Frontal cortex (tissue), 4 donors: ENCODE measurements at places on chromosomes 13 and 19. TPM values are rescaled to one million over a fixed set of nuclear protein-coding genes. Genes with fewer than 3 reads are reported as not detected.

Gene C13orf42
- total RNA-seq: under 0.01 TPM

GRCh38 chr19:3646336-3647092, 19.9 kb upstream of the CACTIN start:
- DNase-seq: no peak

- peak; percentile 54 for DNase-seq
Measured at GRCh38 chr19:53659292-53659691, 27.5 kb downstream of the DPRX start.

Gene TNFSF9
- 2.0 TPM for total RNA-seq

GRCh38 chr13:41512441-41512840, 55.1 kb downstream of the RGCC start:
- DNase-seq: no peak

GRCh38 chr13:26320766-26321165, 66.8 kb downstream of the CDK8 start:
- DNase-seq: no peak

Gene PSENEN
- 5.7 TPM for total RNA-seq

DNA sequence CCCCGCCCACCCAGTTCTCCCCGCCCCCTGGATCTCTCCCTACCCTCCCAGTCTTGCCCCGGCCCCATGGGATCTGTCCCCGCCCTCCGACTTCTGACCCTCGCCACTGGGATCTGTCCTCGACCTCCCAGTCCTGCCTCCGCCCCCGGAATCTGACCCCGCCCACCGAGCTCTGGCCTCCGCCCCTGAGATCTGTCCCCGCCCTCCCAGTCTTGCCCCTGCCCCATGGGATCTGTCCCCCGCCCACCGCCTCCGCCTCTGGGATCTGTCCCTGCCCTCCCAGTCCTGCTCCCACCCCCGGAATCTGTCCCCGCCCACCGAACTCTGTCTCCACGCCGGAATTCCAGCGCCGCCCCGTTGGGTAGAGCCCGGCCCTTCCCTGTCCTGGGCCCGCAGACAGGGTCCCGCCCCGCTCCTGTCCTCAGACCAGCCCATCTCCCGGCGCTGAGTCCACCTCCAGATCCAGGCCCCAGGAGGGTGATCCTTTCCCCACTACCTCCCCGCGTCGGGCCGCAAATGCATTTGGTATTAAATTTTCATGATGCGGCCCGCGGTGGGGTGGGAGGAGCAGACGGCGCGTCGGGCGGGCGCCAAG, 1.5 kb upstream of the SLC17A7 start:
- DNase-seq: peak; percentile 64

Gene RFPL4A
- total RNA-seq: not detected

Gene DGKH
- 15.5 TPM for total RNA-seq

DNA sequence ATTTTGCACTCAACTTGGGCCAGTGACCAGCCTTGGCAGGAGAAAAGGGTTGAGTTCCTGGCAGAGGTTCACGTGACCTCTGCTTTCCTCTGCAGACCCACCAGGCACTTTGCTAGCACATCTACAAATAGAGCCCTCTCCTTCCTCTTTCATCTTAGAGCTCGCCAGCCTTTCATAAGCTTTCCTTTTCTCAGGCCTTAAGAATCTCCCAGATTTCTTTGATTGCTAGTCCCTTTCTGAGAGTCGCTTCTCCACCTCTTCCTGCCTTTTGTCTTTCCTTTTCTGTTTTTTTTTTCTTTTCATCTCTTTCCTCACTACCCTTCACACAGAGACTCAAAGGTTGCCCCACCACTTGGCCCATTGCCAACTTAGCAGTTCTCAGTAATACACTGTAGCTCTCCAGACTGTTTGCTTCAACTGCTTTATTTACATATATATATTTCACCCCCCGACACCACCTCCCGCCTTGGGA, 375.7 kb upstream of the SPRY2 start:
- no peak for DNase-seq

- DNase-seq: no peak
Measured at GRCh38 chr19:964761-965694, 19.1 kb upstream of the WDR18 start.

- no peak for DNase-seq
Measured at GRCh38 chr13:26380930-26381329, 127.0 kb downstream of the CDK8 start.

GRCh38 chr19:14015524-14016035, 9.5 kb upstream of the RFX1 start:
- DNase-seq: no peak

Gene SLC10A2
- under 0.01 TPM for total RNA-seq

Gene NR2F6
- total RNA-seq: 9.8 TPM

DNA sequence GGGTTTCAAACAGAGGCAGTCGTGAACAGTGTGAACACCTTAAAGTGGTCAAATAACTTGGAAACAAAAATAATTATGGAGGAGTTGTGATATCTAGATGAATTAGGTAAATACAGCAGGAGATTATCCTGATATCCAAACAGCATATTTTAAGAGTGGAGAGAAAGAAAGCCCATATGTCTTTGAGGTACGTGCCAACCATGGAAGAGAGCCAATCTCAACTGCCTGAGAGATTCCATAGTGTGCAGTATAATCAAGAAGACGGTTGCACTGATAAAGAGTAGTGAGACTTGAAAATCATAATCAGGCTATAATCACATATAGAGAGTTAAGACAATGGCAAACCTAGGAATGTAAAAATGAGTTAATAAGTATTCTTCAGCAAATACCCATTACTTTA, 472.8 kb upstream of the SLITRK5 start:
- no peak for DNase-seq

- DNase-seq: no peak
Measured at GRCh38 chr13:34401696-34402095, 540.4 kb upstream of the NBEA start.

GRCh38 chr19:49475191-49475917, 1.3 kb downstream of the FLT3LG start:
- no peak for DNase-seq

DNA sequence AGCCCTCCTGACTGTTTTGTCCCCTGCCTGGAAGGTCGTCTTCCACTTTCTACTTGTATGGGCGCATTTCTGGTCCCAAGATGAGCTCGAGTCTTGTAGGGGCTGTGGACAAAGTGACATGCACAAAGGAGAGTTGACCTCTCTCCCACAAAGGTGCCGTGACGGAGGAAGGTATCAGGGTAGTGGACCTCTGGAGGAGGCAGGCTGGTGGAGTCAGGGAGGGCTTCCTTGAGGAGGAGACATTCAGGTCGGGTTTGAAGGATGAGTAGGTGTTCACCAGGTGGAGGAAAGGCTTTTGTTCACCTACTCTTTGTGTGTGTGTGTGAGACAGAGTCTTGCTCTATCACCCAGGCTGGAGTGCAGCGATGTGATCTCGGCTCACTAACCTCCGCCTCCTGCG, 1.7 kb downstream of the CYTH2 start:
- no peak for DNase-seq

- no peak for DNase-seq
Measured at GRCh38 chr13:25037057-25037813, 58.7 kb upstream of the PABPC3 start.
